ENCODE measurements at places on chromosomes 16 and 17.
A peak's percentile ranks its signal among the peaks of the same experiment; 100 is the strongest.

- DNase-seq = no peak
These were observed 27.8 kb upstream of the MEAK7 start for GRCh38 chr16:84532291-84532724.

DNA sequence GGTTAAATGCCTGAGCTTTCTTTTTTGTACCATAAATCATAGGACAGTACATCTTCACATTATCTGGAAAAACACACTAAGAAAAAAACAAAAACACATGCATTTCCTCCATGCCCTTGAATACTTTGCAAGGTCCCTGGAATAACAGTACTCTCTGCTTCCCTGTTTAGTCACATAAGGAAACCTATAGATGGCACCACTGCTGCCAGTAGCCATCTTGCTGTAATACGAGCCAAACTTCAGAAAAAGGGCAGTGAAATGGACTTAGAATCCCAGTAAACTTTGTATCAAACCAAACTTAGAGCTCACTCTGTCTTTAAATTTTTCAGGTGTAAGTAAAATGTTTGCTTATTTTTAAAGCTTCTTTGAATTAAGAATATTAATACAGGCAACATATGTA lies 435.5 kb downstream of the KCNJ2 start:
- no peak for DNase-seq

GRCh38 chr17:16415031-16415924 lies at the start of gene TRPV2:
Gene TRPV2, plus strand, starts transcription at chr17:16415571. Its CDS starts 2,098 bp downstream, at chr17:16417669.
- no peak for DNase-seq

DNA sequence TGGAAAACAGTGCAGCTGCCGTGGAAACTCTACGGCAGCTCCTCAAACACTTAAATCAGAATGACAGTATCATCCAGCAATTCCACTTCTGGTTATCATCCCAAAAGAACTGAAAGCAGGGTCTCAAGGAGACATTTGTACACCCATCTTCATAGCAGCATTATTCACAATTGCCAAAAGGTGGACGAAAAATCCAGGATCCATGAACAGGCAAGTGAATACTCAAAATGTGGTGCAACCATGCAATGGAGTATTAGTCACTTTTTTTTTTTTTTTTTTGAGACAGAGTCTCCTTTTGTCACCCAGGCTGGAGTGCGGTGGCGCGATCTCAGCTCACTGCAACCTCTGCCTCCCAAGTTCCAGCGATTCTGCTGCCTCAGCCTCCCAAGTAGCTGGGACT lies 10.6 kb upstream of the AATK start:
- no peak for DNase-seq

DNA sequence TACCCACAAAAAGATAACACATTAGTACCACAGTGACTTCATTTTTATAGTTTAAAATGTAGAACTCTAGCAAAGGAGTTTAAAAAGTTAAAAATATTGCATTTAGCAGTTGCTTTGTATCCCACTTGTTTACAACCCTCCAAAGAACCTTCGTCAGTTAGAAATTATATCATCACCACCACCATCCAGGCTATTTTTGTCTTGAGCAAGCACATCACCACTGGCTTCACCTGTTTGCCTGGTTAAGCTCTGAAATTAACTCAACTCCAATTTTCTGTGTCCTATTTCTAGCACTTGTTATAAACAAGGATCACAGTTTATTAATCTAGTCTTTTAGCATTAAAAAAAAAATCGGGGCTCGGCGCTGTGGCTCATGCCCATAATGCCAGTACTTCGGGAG lies 6.1 kb downstream of the GLYR1 start:
- DNase-seq = no peak

GRCh38 chr16:85153656-85154091 lies 41.4 kb upstream of the CIBAR2 start:
- no peak for DNase-seq

DNA sequence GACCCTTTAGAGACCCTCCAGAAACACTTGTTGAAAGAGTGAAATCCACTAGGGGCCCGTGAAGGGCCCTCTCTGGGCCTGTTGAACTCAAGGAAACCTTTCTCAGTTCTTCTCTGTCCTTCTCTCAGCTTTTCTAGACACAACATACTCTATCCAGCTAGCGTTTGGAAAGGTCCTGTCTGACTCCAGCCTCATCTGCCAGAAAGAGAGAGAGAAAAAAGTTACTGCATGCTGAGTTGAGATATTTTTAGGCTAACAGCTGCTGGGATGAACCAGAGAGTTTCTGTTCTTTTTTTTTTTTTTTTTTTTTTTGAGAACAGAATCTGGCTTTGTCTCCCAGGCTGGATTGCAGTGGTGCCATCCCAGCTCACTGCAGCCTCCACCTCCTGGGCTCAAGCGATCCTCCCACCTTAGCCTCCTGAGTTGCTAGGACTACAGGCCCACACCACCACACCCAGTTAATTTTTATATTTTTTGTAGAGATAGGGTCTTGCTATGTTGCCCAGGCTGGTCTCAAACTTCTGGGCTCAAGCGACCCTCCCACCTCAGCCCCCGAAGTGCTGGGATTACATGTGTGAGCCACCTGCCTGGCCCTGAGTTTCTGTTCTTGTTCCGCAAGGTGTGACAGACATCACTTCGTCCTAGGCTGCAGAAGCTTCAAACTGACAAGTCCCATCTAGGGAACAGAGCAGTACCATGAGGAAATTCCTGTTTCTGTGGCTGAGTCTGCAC lies 14.9 kb upstream of the TEX2 start:
- DNase-seq = no peak

DNA sequence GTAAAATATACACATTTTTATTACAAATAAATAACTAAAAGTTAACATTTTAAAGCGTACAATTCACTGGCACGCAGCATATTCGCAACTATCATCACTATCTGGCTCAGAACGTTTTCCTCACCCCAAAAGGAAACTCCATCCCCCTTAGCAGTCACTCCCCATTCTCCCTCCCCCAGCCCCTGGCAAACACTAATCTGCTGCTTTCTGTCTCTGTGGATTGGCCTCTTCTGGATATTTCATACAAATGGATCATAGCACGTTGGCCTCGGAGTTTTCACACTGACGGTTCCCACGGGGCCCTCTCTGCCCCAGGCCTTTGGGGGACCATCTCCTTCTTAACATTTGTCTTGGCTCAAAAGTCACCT lies 64.6 kb downstream of the RTN4RL1 start:
- DNase-seq = no peak

DNA sequence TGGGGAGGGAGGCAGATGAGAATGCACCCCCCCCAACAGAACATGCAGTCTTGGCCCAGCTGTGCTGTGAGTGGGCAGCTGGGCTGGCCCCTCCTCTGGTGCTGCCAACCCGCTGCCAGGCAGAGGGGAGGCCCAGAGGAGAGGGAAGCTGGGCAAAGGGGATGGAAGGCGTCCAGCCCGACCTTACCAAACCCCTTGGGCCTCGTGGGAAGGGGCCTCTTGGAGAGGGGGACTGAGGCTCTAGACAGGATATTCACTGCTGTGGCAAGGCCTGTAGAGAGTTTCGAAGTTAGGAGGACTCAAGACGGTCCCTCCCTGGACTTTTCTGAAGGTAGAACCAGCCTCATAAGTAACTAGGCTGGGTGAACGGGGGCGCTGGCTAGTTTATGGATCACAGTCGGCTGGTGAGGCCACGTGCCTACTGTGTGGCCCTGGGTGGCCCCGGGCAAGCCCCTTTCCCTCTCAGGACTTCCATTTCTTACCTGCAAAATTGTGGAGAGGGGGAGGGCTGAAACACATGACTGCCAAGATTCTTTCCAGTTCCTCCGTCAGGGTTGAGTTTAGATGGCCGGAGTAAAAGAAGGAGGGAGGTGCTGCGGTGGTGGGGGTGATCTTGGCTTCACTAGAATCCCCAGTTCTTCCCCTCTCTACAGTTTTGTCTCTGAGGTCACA lies 857 bp upstream of the STAT5A start:
- DNase-seq = no peak

- no peak for DNase-seq
These were observed 6.8 kb upstream of the WBP2 start for GRCh38 chr17:75861927-75862317.

DNA sequence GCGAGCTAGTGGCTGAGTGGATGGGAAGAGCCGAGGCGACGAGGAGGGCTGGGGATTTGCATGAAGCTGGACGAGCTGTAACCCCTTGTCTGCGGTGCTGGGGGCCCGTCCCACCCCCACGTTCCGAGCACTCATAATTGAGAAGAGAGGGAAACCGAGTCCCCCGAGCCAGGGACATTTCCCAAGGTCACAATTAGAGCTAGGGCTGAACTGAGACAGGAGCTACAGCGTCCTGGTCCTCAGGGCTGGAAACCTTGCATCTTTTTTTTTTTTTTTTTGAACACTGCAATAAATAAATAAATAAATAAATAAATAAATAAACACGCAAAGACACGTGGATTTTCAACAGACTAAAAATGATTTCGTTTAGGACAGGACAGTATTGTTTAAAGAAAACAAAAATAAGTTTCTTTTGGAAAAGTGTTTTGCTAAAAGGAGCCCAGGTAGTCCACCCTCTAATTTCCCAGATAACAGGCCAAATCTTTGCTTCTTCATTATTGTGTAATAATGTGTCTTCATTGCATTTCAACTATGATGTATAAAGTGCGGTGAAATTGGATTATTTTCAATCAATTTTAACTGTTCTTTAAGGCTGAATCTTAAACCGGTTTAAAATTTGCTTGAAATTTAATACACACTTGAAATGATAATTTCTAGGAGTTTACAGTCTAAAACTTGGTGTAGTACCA lies 992 bp downstream of the GDPD1 start:
- no peak for DNase-seq

GRCh38 chr16:9408297-9408878 lies 316.9 kb downstream of the HAPSTR1 start:
- DNase-seq = no peak

- DNase-seq = no peak
These were observed 131.5 kb downstream of the SNX11 start for GRCh38 chr17:48238933-48239602.

- DNase-seq = no peak
These were observed 20.4 kb upstream of the WDR45B start for GRCh38 chr17:82668631-82669099.

GRCh38 chr16:9095656-9096397 lies 4.4 kb downstream of the HAPSTR1 start:
- no peak for DNase-seq

DNA sequence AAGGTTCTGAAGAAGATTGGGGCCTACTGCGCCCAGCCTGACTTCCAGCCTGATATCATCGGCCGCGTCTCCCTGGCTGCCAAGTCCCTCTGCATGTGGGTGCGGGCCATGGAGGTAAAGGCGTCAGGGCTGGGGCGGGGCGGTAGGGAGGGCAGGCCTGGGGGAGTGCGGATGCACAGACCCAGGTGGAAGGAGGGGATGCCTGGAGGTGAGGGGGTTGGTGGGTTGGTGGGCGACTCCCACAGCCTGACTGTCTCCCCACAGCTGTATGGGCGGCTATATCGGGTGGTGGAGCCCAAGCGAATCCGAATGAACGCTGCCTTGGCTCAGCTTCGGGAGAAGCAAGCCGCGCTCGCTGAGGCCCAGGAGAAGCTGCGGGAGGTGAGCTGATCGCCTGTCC lies 26.8 kb upstream of the KDM6B start:
- no peak for DNase-seq

DNA sequence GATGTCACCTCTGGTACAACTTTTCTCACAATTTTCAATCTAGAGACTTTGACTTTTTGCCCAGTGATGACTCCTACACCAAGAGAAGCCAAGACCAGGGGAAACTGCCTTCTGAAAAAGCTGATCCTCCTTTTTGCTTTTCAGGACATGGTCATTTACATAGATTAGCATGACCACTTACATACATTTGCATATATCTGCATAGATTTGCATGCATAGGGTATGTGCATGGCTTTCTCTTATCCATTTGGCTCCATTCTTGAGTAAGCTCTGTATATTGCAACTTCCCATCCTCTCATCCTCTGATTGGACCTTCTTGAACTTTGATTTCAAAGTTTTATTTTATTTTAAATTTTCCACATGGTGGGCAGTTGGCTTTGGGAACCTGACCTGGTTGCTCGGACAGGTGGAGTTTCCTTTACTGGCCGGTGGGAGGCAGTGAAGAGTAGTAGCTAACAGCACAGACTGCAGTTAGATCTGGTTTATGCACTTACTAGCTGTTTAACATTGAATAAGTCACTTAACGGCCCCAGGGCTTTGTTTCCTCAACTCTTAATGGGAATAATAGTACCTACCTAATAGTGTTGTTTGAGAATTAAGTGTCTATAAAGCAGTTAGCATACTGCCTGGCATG lies 92.9 kb downstream of the GPR139 start:
- DNase-seq = no peak

GRCh38 chr16:28264656-28265055 lies 27.7 kb upstream of the SBK1 start:
- peak; percentile 48 for DNase-seq

DNA sequence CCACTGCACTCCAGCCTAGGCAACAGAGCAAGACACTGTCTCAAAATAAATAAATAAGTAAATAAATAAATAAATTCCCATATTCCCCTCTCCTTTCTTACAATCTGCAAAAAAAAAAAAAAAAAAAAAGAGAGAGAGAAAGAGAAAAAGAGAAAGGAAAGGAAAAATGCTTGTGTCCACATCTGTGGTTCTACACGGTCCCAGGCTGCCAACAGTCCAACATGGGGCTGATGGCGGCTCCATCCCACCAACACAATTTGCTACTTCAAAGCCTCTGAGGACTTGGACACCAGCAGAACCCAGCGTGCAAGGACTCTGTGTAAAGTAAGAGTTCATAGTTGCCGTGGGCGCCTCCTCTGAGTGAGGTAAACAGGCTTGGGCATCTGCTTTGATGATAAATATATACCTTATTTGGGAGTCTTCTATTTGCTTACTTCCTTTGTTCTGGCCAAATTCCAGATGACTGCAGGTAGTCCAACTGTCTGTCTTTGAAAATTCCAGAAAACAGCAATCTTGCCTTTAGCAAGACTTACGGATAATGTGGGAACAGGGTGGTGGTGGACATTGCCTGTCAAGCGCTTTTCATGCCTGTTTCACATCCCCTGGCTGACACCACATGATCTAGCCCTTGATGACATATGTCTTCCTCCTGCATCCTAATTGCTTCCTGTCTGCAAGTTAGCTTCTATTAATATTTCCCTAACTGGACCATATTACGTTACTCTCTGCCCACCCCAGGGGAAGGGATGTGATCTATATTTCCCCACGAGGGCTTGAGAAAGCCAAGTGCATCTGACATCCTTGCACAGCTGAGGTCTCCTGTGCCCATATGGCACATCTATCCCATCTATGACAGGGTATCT lies 10.1 kb downstream of the LITAF start:
- no peak for DNase-seq

DNA sequence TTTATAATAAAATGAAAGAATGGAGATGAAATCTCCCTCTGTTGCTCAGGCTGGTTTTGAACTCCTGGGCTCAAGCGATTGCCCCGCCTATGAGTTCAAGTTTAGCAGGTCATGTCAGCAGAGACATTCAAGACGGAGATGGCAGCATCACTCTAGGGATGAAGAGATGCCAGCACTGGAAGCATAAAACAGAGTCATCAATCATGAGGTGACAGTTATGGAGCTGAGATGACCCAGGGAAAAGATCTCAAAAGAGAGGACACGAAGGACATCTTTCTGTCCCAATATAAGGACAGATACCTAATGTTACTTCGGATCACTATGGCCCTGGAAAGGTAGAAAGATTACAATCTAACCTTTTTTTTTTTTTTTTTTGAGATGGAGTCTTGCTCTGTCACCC lies 11.0 kb upstream of the LCMT1 start:
- no peak for DNase-seq

GRCh38 chr17:67779098-67779672 lies 46.1 kb upstream of the BPTF start:
- no peak for DNase-seq

Data from left renal pelvis (tissue), 4 donors.